Activated CD4-positive, alpha-beta T cell treated with anti-CD3 and anti-CD28 coated beads, Interleukin-10, Interleukin-2, amounts not matched to agents 100 ng/mL and 50 ng/mL, durations not matched to agents 16 hours and 8 hours (primary cell): ENCODE measurements at places on chromosomes 2 and 18.

DNA sequence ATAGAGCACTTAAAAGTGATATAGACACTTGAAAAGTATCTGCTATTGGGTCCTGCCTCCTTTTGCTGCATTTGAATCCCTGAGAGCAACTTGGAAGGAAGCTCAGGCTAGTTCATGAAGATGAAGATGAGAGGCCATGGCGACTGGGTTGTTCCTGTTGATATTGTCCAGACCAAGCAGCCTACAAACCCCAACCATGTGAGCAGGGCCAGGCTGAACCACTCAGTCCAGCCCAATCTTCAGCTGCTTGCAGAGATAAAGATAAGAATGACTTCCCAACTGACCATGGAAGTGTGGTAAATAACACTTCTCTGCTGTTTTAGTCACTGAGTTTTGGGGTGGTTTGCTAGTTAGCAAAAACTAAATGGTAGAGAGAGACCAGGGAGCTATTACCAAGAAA, 417.6 kb downstream of the SOX11 start:
- DNase-seq = no peak

DNA sequence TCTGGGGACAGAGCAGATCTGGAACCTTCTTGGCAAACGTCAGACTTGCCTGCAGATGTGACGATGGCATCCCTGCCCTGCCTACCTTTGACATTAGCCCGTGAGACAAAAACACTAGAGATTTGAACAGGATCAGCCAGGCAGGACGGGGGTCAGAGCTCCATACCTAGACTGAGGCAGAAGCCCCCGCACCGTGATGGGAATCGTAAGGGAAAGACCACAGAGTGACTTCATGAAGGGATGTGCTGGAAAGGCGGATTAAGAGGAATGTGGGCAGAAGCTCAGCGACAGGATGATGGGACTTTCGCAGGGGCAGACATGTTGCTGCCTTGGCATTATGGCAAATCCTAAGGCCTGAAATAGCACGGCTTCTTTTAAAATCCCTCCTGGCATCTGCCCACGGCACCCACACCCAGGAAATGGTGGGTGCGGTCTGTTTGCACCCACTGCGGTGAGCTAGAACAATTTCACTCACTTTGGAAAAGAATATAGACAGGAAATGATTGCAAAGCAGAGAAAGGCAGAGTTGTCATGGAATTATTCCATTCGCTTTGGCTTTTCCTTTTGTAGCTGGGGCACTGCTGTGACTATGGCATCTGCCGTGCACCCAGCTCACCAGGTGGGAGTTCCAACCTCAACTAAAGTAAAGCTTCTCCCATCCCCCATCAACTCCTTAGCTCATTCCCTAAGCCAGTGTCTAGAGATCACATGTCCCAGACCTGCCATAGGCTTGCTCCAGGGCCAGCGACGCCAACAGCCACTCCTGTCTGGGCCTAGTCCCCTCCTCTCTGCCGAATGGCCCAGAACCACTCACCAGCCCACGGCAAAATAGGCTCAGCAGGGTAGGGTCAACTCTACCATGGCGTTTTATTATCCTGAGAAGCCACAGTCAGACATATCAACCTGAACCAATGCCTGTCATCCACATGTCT, 112.7 kb upstream of the NPAS2 start:
- no peak for DNase-seq

DNA sequence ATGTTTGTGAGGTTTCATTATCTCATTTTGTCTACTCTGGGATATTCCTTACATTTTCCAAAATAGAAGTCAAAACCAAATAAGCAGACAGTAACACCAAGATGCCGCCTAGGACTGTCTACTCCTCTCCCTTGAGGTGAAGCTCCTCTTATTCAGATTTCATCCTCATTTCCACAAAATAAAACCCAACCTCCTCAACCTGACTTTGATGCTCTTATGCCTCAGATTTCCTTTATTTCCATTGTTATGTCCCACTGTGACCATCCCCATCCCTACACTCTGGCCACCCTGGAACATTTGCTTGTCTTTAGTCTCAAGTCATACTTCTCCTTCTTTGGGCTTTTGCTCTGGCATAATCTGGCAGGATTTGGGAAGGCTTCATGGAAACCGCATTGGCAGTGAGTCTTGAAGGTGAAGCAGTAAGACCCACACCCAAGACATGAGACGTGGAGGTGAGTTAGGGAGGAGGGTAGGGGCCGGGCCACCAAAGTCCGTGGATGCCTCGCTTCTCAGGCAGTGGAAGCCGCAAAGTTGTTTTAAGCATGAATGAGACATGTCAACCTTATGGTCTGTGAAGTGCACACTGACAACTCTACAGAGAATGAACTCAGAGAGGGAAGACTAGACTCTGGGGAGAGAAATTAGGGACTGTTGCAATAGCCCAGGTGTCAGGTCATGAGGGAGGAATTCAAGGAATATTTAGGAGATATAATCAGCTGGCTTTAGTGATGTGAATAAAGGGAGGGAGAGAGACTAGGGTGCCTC, 63.6 kb downstream of the DDX1 start:
- no peak for DNase-seq

DNA sequence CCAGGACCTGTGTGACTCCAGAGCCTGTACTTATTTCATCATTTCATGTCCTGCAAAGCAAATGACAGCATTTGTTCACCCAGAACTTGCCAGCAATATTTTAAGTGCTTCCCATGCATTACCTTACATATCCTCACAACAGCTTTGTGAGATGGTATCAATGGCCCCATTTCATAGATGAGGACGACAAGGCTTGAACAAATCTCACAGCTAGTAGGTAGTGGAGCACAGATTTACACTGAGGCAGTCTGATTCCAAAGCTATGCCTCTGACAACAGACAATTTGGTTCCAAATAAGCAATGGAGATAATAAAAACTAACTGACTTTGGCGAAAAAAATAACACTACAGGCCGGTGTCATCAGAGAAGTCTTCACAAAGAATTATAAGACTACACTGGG, 33.5 kb downstream of the LRP2 start:
- DNase-seq = no peak

- no peak for DNase-seq
Observed at GRCh38 chr2:220811115-220811514, 761.0 kb downstream of the EPHA4 start.

DNA sequence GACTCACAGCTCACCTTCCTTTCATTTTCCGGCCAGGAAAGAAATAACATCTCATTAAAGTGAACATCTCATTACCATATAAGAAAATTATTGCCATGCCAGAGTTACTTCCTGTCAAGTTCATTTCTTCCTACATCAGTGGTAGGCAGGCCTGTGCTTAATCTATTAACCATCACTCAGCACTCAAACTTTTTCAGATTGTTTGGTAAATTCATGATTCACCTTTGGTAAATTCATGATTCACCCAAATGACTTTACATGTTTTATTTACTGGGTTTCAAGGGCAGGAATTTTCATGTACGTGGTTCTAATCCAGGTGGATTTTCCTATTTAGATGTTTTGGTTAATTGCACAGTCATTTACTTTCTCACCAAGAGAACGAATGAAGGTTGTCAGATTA, 116.5 kb downstream of the CSRNP3 start:
- no peak for DNase-seq

GRCh38 chr2:148926291-148926961, 51.4 kb downstream of the KIF5C start:
- DNase-seq = peak; percentile 65

- no peak for DNase-seq
Observed at GRCh38 chr2:67214585-67215185, 182.4 kb upstream of the ETAA1 start.

GRCh38 chr2:238227587-238228032, 12.2 kb downstream of the HES6 start:
- DNase-seq = no peak

DNA sequence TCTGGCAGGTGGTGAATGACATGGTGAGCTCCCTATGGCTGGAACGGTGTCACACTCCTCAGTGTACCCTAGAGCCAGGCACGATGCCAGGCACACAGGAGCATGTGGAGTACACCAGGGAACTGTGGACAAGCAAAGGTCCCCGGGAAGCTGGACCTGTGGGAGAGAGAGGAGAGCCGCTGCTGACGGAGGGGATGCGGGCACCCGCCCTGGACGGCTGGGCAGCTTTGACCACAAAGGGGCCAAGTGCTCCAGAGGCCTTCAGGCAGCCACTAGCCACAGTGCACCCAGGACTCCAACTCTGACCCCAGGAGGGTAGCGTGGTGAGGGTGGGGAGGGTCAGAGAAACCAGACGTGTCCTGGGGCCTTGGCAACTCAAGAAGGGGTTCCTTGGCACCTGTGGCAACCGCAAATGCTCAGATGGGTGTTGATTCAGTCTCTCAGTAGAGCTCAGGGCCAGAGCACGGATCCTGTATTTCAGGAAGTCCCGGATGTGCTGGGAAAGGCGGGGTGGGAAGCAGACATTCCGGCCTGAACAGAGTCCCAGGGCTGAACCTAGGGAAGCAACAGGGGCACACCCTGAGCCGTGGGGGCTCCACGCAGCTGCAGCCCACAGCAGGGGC, 2.3 kb upstream of the MAB21L4 start:
- DNase-seq = no peak

DNA sequence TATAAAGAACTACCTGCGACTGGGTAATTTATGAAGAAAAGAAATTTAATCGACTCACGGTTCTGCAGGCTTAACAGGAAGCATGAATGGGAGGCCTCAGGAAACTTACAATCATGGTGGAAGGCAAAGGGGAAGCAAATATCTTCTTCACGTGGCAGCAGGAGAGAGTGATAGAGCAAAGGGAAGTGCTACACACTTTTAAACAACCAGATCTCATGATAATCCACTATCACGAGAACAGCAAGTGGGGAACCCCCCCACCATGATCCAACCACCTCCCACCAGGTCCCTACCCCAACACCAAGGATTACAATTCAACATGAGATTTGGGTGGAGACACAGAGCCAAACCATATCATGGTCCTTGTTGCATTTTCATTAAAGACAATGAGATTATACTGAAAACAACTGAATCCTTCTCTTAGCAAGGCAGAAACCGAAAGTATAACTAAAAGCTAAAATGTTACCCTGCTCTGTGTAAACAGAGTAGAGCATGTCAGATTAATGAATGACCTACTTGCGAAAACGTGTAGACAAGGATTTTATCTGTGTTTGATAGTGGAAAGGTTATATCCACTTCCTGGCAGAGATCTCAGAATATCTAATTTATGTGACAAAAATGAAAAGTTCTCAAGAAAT, 60.1 kb upstream of the RBBP8 start:
- DNase-seq = peak; percentile 6

- no peak for DNase-seq
Observed at GRCh38 chr18:39586741-39587140, 2021.1 kb upstream of the CELF4 start.

- DNase-seq = no peak
Observed at GRCh38 chr2:71948781-71949536, 198.7 kb downstream of the CYP26B1 start.

DNA sequence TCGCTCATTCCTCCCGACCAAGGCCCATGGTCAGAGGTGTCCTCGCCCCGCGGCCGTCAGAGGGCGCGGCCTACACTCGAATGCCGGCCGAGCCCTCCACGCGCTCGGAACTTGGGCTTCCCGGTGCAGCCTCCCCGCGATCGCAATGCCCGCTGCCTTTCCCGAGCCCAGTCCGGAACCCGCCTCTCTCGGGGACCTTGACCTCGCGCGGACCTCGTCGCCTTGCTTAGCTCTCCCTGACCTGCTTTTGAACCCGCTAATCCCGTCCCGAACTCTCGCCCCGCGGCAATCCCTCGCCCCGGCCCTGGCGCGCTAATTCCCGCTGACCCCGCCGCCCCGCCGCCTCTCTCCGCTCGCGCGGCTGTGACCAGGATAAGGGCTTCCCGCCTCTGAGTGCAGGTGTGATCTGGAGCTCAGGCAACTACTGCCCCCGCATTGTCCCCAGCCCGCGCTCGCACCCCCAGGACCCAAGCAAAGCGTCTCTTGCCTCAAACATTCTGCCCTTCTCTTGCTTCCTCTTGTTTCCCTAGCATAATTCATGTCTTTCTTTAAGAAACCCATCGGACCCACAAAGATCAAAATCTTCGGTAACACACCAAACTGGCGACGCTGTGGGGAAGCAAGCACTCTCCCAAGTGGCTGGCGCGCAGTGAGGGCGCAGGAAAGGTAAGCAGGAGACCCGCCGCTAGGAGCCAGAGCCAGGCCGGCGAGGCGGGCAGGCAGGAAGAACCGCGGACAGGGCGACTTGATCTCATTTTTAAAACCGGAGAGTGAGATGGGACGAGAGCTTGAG, 46.6 kb upstream of the ATP6V1B1 start:
- DNase-seq = no peak

DNA sequence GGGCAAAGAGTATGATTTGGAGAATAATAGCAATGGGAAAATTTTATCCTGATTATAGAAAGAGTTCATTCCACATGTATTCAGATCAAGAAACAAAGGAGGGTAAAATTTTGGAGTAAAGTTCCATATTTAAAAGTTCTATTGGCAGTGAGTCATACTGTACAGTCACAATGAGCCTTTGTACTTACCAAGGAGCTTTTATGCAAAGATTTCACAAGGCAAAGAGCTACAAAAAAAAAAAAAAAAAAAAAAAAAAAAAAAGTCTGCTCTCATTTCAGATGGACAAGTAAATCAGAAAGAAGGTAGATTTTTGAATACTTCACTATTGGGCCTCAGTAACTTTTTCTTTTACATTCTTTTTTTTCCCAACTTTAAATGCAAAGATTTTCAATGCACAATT, 1802.2 kb upstream of the PIK3C3 start:
- DNase-seq = no peak

DNA sequence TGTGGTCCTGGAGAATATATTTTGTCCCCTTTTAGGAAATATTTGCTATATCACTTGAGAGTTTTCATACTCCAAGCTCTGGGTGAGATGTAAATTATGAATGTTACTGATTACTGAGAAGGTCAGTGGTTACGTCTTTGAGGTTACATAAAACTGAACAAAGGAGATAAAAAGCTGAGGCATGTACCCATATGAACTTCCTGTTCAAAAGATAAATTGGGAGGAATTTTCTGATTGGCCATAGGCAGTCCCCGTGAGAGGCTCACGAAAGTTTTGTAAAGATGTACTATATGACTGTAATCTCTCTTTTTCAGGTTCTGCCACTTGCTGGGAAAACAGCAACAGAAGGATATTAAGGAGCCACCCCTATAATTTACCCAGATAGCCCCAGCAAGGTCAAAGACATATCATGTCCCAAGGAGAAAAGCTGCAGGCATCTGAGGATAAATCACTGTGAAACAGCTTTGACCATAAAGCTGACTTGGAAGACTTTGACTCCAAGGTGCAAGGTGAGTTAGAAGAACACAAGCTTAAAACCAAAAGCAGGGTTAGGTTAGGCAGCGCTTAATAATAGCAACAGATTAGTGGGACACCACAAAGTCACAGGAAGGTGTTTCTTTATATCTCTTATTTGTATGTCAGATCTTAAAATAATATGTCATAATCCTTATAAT, 90.4 kb downstream of the OSBPL6 start:
- DNase-seq = no peak

GRCh38 chr2:74448771-74449170, 6.1 kb upstream of the INO80B start:
- no peak for DNase-seq
